Fibroblast of skin of right quadriceps (primary cell): ENCODE measurements at places on chromosomes 3 and 15.

DNA sequence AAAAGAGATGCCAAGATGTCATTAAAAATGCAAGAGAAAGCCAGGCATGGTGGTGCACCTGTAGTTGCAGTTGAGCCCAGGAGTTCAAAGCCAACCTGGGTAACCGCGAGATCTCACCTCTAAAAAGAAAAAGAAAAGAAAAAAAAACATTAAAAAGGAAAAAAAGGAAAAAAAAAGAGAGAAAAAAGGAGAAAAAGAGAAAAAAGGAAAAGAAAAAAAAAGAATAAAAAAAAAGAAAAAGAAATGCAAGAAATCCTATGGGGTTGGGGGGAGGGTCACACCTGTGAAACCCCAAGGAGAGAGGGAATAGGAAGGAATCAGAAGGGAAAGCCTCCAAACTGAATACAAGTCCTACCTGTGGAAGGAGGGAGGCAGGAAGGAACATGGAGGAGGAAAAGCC, 5.2 kb upstream of the SUMF1 start:
- DNase-seq, result no peak

- DNase-seq, result no peak
Observed at GRCh38 chr3:160973067-160973809, 131.9 kb downstream of the B3GALNT1 start.

DNA sequence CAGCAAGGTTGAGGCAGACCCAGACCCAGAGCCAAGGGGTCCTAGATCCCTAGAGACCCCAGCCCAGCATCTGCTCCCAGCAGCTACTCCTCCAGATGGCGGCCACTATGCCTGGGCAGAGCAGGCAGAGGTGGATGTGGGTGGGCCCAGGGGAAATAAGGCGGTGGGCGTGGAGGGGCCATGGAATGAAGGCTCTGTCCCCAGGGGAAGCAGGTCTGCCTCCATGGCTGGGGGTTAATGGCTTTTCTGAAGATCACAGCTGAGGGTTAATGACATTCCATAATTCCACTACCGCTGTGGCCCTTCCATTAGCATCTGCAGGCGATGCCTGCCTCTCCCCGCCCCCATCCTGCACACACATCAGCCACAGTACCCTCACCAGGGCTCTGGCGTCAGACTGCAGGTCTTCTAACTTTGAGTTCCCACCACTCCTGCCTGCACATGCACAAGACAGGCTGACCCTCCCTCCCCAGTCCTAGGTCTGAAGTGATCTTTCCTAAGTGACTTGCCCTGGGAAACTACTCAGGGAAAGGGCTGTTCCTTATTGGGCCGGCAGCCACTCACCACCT, 41.2 kb downstream of the CCDC33 start:
- no peak for DNase-seq

GRCh38 chr3:132616780-132617179, 19.7 kb downstream of the ACKR4 start:
- no peak for DNase-seq

DNA sequence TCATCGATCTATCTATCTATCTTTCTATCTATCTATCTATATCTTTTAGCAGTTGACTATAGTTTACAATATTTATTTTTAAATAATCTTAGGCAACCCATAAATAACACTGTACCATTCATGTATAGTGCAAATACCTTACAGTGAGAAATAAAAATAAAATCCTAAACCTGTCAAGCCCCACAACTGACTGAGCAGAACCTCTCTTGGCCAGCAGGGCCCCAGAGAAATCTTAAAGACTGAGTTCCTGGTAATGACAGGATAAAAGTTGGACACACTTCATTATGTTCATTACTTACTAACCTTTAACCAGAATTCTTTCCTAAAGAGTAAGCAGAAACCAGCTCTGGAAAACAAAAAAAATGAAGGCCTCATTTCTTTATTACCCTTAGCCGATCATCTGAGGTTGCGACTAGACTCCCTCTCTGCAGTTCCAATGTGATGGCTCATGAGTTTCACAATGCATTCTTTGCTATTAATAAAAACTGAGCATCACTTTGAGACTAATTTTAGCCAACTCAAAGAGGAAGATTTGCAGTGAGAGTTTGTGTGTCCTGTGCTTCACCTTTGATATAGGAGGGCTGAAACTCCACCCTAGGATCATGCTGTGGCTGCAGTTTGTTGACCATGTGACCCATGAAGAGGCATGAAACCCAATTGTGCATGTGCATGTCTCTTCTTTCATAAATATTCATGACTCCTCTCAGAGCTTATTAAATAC, 1072.0 kb downstream of the NSUN3 start:
- peak; percentile 61 for DNase-seq

GRCh38 chr15:51724199-51724598, 13.3 kb downstream of the LYSMD2 start:
- no peak for DNase-seq

GRCh38 chr3:14224895-14225294, 46.3 kb downstream of the LSM3 start:
- peak; percentile 77 for DNase-seq

DNA sequence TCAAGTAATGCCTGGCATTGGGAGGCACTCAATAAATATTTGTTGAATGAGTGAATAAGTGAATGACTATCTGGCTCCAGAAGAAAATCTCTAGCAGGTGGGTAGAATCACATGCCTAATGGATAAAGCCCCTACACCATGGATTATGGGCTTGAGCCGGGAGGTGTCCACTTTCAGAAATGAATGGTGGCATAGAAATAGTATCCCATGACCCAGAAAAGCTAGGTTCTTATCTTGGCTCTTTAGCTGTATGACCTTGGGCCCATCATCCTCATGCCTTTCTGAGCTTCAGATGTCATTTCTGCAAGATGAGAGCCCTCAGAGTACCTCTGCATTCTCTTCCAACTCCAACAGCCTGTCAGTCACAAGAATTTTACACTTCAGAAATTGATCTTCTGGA, 37.3 kb upstream of the TNIK start:
- DNase-seq, result no peak

DNA sequence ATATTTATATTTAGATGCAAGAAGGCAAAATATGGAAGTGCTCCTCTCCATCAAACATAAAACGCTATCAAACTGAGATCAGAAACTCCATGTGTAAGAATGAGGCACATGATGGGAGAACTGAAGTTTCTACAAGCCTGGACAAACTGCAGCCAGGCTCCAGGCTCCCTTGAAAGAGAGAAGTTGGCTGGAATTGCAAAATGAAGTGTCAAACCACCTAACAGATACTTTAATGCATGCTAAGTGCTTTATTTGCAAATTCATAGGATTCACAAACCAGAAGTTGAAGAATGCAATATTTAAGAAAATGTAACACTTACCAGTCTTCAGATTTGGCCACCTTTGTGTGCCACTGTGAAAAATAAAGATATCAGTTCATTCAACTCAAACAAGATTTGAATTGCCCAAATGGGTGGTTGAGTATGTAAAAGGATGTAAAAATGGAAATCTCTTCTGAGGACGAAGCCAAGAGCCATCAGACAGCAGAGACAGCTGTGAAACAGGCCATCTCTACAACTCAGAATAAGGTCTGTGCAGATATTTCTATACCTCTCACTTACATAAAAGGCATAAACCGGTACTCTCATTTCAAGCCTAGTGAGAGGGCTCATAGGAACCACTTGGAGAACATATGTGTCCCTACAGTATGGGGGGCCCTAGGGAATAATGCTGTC, 87.0 kb downstream of the DPPA2 start:
- DNase-seq, result no peak
